ENCODE measurements at places on chromosomes 16 and 17. TPM values are rescaled to one million over a fixed set of nuclear protein-coding genes. Genes with fewer than 3 reads are reported as not detected.

SGF29 gene
- 35.1 TPM for total RNA-seq

TEX19 gene
- total RNA-seq, result not detected

ERAL1 gene
- 45.7 TPM for total RNA-seq

PPM1E gene
- 0.63 TPM for total RNA-seq

KRTAP2-4 gene
- not detected for total RNA-seq

AIPL1 gene
- 0.34 TPM for total RNA-seq

UTS2R gene
- total RNA-seq, result not detected

UMOD gene
- total RNA-seq, result not detected

PLEKHH3 gene
- total RNA-seq, result 12.0 TPM

FBXW10 gene
- total RNA-seq, result not detected

FBXL16 gene
- 1.5 TPM for total RNA-seq

PRMT7 gene
- 37.0 TPM for total RNA-seq

DNAJA3 gene
- 35.5 TPM for total RNA-seq

SERPINF2 gene
- total RNA-seq, result 6.4 TPM

COIL gene
- 22.7 TPM for total RNA-seq

HBQ1 gene
- total RNA-seq, result not detected

HOXB8 gene
- total RNA-seq, result not detected

C16orf46 gene
- total RNA-seq, result not detected

WNK4 gene
- 0.52 TPM for total RNA-seq

TNS4 gene
- total RNA-seq, result 0.26 TPM

CCL2 gene
- 16.7 TPM for total RNA-seq

TCAP gene
- 3.1 TPM for total RNA-seq

LAT gene
- 29.4 TPM for total RNA-seq

AP1G1 gene
- 104 TPM for total RNA-seq

TEKT1 gene
- not detected for total RNA-seq

RGS11 gene
- total RNA-seq, result 5.4 TPM

SCNN1B gene
- 0.97 TPM for total RNA-seq

KRTAP4-6 gene
- total RNA-seq, result not detected

TMC7 gene
- total RNA-seq, result 0.36 TPM

TSPAN10 gene
- 1.4 TPM for total RNA-seq

TMEM219 gene
- 125 TPM for total RNA-seq

BCL6B gene
- 33.7 TPM for total RNA-seq

BICDL2 gene
- 0.30 TPM for total RNA-seq

FBXL19 gene
- total RNA-seq, result 17.8 TPM

SPSB3 gene
- 77.2 TPM for total RNA-seq

RAP1GAP2 gene
- total RNA-seq, result 32.7 TPM

PLA2G15 gene
- total RNA-seq, result 37.0 TPM

CLEC3A gene
- not detected for total RNA-seq

SHCBP1 gene
- total RNA-seq, result 15.7 TPM

HS3ST2 gene
- 0.19 TPM for total RNA-seq

ABCA8 gene
- 72.1 TPM for total RNA-seq

RNF43 gene
- 1.3 TPM for total RNA-seq

ADAD2 gene
- total RNA-seq, result 2.8 TPM

DNAI2 gene
- not detected for total RNA-seq

KRT20 gene
- total RNA-seq, result not detected

GFAP gene
- 0.41 TPM for total RNA-seq

KRTAP4-1 gene
- not detected for total RNA-seq

MT4 gene
- not detected for total RNA-seq

KRTAP4-3 gene
- not detected for total RNA-seq

WNT9B gene
- total RNA-seq, result 0.80 TPM

All from spleen (tissue), 13 donors.